ENCODE measurements at places on chromosomes 7 and 10. TPM values are rescaled to one million over a fixed set of nuclear protein-coding genes. Genes with fewer than 3 reads are reported as not detected.

BICC1 gene
- total RNA-seq, result 1.8 TPM

NPC1L1 gene
- 0.15 TPM for total RNA-seq

PRSS37 gene
- 1.2 TPM for total RNA-seq

HTR5A gene
- total RNA-seq, result 0.57 TPM

MTURN gene
- 24.9 TPM for total RNA-seq

OR2A5 gene
- 0.18 TPM for total RNA-seq

GRCh38 chr10:120369856-120370276 is 87.2 kb upstream of the PLPP4 start:
- peak; percentile 90 for ATAC-seq

DNA sequence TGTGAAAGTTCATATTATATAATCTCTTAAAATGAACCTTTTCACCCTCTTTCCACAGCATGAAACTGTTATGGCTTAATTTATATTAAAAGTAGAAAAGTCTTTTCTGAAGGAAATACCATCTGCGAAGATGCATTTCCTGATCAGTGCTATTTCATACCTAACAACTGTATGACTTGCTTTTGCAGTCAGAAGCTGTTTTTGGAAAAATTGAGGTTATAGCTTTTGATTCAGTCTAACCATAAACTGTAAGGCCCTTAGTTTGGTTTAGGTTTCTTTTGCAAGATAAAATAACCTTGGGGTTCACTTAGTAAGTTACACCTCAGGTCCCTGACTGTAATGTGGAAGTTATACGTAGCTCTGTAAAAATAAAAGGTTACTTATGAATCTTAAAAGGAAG is 22.7 kb upstream of the PARP12 start:
- ATAC-seq, result no peak

DNA sequence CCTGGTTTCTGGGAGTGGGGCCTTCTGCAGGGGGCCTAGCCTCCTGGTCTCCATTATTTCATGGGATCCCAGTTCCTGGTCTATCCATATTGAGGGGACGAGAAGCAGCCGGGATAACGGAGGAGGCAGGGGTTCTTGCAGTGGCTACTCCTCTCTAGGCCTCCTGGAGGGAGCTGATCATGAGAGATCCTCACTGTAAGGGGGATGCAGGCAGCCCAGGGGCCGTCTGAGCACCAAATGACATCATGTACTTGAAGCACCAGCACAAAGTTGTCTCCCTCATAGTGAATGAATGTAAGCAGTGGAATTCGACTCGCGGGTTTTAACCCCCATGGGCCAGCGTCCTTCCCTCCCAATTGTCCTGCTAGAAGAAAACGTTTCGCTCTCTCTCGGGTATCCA is 964 bp upstream of the ADCY1 start:
- ATAC-seq, result no peak

DNA sequence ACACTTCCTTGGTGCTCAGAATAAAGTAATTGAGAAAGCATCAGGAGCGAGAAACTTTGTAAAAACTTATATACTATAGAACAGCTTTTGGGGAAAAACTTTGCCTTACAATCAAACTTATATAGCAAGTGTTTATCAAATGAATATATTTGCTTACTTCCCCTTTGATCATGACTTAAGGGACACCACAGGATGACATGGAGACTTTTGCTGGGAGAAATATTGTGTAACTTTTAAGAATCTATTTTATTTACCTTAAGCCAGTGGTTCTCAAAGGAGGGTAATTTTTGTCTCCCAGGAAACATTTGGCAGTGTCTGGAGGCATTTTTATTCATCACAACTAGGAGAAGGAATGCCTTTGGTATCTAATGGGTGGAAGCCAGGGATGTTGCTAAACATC is 173.8 kb upstream of the HABP2 start:
- no peak for ATAC-seq

GRCh38 chr7:132491391-132491945 is 84.8 kb downstream of the PLXNA4 start:
- no peak for ATAC-seq

DNA sequence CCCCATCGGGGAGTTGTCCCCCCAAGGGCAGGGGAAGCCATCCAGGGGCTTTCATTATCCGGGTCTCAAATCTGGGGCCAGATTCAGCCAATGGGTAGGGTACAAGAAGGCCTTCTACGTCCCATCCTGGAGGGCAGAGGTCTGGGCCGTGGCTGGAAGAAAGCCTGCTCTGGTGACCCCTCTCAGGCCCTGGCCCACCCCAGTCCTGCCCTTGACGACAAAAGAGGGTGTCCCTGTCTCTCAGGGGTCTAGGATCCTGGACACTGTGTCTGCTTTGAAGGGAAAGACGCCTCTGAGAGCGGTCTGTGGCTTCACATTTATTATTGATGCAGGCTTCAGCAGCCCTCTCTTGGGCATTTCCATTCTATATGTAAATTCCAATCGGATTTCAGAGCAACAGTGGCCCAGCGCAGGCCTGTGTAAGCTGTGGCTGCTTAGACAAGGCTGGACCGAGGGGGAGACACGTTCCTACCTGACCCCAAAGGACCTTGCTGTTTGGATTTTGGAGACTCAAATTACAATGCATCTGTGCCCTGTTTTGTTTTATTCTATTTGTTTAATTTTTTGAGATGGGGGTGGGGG is 83.2 kb upstream of the BAIAP2L1 start:
- peak; percentile 70 for ATAC-seq

DNA sequence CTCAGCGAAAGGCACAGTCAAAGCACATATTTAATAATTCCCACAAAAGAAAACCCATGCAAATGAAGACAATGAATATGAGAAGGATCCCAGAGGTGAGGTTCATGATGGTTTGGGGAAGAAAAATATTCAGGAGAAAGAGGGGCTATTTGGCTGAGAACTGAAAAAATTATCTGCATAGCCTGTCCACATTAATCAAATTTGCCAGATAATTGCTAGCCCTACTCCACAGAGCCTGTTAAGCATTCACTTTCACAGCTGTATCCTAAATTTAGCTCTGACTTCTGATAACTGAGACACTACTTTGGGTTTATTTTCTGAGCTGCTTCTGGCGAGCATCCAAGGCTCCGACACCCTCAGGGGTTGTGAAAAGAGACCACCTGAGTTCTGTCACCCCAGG is 176.2 kb downstream of the HERPUD2 start:
- no peak for ATAC-seq

DNA sequence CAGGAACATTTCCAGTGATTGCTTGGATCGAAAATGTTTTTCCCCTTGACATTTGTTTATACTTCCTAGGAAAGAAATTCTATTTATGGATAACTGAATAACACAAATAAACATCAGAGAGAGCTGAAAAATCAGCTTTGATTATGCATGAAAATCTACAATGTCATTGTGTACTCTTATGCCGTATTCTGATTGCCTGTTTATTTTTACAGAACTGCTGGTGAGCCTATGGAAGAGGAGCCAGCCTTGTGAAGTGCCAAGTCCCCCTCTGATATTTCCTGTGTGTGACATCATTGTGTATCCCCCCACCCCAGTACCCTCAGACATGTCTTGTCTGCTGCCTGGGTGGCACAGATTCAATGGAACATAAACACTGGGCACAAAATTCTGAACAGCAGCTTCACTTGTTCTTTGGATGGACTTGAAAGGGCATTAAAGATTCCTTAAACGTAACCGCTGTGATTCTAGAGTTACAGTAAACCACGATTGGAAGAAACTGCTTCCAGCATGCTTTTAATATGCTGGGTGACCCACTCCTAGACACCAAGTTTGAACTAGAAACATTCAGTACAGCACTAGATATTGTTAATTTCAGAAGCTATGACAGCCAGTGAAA is 121.5 kb downstream of the TWIST1 start:
- peak; percentile 66 for ATAC-seq

DNA sequence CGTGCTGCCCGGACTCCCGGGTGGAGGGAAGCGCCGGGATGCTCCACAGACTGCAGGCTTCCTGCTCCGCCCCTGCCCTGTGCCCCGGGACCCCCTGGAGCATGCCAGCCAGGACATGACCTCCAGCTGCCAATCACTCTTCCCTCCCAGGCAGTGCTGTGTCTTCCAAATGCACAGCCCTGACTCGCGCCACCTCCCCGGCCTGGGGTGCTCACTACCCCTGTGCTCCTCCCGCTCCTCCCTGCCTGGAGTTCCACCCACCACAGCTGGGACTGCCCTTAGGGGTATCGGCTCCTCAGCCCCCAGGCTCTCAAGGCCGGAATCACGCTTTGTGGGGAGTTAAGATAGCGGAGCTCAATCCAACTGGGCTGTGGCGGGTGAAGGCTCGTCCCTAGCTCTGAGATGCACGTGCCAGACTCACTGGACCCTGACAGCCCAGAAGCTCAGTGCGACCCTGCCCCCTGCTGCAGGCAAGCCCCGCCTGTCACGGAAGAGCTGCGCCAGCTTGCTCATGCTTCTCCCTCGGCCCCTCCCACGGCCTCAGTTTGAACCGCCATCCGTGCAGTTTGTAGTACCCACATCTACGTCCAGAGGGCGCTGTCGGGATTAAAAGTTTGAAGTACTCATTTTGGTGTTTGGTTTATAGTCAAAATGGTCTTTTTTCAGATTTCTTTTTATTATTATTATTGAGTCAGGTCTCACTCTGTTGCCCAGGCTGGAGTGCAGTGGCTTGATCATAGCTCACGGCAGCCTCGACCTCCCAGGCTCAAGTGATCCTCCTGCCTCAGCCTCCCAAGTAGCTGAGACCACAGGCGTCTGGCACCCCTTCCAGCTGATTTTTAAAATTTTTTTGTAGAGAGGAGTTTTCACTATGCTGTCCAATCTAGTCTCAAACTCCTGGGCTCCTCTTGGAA is 142.5 kb upstream of the TCERG1L start:
- peak; percentile 75 for ATAC-seq

GRCh38 chr10:122864901-122865300 is 14.5 kb downstream of the FAM24B start:
- no peak for ATAC-seq

DNA sequence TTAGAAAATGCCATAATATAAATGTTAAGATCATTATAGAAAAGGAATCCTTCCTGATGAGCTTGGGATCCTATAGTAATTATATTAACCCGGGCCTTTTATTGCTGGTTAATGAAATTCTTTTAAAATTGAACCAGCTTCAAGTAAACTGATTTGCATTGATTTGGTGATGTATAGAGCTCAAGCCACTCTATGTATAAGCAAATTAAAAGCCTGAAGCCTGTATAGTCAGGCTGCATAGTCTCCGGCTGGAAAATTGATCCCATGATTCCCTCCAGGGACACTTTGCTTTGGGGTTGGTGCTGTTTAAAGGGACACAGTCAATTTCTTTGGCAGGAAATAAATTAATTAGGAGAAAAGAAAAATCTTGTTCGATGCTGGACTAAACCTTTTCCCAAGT is 199.1 kb downstream of the HERPUD2 start:
- ATAC-seq, result no peak

- ATAC-seq, result no peak
Observed at GRCh38 chr10:95500649-95501048, 60.5 kb downstream of the SORBS1 start.

- no peak for ATAC-seq
Observed at GRCh38 chr7:90761584-90761983, 165.5 kb downstream of the CDK14 start.

DNA sequence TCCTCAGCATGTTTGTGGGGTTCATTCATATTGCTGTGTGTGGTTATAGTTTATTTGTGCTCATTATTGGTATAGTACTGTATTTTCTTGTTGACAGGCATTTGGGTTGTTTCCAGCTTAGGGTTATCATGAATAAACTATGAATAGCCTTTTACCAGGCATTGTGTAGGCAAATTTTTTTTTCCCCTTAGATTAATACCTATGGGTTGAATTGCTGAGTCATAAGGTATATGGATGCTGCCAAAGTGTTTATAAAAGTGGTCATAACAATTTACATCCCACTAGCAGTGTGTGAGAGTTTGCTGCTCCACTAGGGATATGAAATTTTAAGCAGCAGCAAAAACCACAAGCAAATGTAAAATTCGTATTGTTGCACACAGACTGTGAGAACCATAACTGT is 175.0 kb downstream of the PLPP4 start:
- no peak for ATAC-seq

GRCh38 chr7:151900986-151901621 is 24.2 kb upstream of the PRKAG2 start:
- ATAC-seq, result peak; percentile 61
